HFF-Myc (cell line): ENCODE measurements at places on chromosomes 1 and 21.

- no peak for DNase-seq
These were observed 15.2 kb upstream of the TNR start for GRCh38 chr1:175758601-175759000.

DNA sequence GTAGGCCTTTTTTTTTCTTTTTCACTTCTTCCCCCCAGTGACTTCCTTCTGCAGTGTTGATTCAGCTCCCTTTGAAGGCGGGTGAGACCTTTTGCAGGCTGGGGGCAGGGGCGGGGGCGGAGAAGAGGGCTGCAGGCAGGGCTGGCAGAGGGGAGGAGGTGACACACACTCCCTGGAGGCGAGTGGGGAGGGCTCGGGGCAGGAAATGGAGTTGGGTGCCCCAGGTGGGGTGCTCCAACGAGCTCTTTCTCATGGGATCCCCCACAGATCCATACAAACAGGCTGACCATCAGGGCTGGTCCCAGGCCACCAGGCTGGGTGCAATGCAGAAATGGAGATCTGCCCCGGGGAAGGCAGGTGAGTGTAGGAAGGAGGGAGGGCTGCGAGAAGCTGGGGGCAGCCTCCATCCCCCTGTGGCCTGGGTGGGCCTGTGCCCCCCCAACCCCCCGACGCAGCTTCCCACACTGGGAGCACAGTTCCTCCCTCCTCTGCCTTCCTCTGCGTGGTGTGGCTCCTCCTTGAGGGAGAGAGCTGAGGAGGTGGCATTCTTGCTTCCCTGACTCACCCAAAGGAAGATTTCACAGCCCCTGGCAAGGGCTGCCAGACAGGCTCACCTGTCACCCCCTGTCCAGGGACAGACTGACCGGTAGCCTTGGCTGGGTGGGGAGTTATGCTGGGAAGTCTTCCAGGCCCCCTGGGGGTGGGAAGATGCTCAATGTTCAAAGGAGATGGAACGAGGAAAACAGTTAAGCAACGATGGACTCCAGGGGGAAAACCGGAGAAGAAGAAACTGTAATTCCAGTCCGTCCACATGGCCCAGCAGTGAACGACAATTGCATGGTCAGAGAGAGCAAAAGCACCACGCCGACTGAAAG, 7.1 kb upstream of the ITGB2 start:
- no peak for DNase-seq

GRCh38 chr1:167544447-167545093, 9.0 kb downstream of the CREG1 start:
- no peak for DNase-seq

DNA sequence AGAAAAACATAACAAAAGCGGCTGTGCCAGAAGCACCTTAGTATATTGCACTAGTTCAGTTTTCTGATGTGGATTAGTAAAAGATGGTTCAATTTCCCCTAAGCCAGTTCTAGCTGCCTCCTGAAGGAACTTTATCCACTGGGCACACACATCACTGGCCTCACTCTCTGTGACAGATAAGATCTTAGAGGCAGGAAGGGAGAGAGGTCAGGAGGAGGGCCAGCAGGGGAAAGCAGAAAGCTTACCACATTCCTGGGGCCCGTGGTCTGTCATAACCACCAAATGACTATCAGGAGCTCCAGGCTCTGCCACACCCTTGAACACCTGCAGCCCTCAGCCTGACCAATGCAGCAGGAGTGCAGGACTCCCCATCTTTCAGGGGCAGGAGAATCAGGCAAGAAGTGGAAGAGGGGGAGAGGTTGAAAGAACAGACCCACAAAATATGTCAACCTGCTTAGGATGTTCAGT, 37.8 kb downstream of the LRRC71 start:
- DNase-seq: no peak

DNA sequence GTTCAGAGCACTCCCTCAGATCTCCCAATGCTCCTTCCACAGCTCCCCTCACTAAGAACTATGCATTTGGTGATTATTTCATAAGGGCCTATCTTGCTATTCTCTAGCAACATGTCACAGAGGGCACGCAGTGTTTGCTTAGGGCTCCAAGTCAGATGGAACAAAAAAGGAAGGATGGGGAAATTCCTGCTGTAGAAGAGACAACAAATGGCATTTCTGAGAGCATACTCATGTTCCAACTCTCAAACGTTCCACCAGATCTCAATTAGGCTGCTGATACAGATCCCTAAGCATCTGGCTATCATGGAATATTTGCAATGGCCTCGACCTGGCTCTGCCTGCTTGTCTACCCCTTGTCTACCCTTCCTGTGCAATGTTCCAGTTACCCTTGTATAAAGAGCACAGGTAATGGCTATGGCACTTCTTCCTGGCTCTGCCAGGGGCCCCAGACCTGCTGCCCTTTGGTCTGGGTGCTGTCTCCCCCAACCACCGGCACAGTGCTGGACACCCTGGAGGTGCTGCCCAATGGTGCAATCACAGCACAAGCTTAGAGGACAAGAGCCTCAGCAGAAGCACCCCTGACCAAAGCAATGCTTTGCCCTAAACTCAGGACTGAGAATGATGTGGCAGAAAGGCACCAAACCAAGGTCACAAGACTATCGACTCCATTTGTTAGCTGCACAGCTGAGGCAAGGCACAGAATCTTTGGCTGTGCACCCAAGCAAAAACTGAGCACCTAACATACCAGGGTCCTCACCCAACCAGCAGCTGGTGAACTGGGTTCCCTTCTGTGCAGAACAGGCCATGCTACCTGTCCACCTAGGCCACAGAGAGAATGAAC, 3.6 kb downstream of the PARP1 start:
- DNase-seq: no peak

DNA sequence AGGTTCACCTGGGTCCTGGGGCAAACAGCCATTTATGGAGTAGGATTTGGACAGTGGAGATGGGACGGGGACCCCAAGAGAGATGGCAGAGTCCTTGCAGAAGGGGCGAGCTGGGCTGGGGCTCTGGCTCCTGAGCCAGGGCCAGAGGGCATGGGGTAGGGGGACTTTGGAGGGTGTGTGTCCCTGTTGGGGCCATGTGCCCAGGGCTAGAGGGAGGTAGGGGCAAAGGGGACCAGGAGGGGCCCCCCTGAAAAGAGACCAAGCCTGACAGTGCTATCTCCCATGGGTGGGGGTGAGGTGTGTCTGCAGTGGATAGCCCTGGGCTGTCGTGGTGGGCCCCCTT, 92.3 kb downstream of the TRIM11 start:
- DNase-seq: no peak

- DNase-seq: no peak
These were observed 42.0 kb downstream of the VPS26C start for GRCh38 chr21:37224861-37225839.

DNA sequence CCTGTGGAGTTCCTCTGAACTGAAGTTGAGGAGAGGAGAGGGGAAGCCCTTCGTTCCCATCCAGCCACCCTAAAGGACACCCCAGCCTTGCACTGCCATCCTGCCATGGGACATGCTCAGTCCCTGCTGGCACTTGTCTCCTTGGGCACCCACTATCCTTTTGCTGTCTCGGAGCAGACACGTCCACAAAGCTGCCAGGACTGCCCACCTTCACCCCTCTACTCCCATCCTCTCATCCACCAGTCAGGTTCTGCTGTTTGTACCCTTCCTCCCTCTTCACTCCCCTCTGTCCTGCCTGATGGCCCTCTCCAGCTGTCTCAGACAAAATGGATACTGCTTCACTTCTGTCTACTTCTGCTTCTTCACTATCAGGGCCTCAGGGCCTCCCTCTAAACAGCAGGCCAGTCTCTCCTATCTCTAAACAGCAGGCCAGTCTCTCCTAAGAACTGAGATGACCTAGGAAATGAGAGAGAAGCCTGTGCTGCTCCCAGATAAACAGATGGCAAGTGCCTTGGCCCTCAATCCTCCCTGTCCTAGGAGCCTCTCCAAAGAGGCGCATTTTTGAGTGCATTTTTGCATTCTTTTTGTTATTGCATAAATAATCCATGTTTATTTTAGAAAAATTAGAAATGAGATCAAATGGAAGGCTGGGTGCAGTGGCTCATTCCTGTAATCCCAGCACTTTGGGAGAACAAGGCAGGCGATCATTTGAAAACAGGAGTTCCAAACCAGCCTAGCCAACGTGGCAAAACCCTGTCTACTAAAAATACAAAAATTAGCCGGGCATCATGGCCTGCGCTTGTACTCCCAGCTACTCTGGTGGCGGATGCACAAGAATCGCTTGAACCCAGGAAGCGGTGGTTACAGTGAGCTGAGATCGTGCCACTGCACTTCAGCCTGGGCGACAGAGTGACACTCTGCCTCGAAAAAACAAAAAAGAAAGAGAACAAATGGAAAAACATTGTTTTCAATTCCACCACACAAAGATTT, 4.4 kb upstream of the PYCR2 start:
- no peak for DNase-seq

DNA sequence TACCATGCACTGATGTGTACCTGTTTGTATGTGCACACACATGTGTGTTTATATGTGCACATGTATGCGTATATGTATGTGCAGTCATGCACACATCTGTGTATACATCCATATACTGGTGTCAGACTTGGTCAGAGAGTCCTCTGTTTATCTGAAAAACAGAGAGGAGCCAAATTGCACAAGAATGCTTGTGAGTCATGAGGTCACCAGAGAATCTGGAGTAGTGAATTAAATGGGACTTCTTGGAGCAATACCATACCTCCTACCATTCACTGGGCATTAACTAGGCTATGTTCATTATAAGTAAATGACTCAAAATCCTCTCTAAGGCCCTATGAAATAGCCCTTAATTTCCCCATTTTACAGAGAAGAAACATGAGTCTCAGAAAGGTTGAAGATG, 272.1 kb upstream of the C1orf87 start:
- DNase-seq: no peak

DNA sequence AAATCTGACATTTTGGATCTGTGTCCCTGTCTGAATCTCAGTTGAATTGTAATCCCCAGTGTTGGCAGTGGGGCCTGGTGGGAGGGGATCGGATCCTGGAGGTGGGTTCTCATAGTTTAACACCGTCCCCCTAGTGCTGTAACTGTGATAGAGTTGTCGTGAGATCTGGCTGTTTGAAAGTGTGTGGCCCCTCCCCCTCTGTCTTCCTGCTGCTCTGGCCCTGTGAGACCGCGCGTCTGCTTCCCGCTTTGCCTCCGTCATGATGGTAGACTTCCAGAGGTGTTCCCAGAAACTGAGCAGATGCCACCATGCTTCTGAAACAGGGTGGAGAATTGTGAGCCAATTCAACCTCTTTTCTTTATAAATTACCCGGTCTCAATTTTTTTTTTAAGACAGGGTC, 25.0 kb downstream of the AGPAT3 start:
- no peak for DNase-seq

DNA sequence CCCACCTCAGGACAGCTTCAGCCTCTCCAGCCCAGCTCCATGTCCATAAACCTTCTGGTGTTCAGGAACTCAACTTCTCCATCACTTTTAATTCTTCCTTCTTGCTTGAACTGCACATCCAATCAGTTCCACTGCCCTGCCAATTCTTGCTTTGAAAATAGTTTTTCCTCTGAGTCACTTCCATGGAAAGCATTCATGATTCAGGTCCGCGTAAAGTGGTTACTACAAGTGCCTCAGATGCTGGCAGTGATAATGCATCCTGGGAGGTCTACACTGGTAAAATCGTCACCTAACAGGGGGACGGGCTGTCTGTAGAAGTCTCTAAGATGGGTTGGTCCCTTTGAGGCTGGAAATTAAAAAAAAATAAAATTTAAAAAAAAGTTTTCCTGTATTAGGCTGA, 25.9 kb upstream of the RCAN1 start:
- peak; percentile 20 for DNase-seq

DNA sequence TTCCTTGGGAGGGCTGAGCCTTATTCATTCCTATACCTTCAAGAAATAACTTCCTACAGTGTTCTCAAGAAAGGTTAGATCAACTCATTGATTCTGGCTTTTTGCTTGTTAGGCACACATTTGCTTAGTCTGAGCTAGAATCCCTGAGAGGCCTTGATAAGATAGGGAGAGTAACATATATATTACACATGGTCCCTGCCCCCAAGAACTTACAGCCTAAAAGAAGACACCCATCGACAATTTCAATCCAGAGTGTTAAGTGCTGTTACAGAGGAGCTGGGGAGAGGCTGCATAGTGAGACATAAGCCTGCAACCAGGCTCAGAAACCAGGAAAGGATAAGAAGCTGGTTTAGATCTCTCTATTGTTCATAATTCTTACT, 68.7 kb downstream of the PLPP3 start:
- no peak for DNase-seq

- no peak for DNase-seq
These were observed 13.1 kb downstream of the KCND3 start for GRCh38 chr1:111976332-111976731.

DNA sequence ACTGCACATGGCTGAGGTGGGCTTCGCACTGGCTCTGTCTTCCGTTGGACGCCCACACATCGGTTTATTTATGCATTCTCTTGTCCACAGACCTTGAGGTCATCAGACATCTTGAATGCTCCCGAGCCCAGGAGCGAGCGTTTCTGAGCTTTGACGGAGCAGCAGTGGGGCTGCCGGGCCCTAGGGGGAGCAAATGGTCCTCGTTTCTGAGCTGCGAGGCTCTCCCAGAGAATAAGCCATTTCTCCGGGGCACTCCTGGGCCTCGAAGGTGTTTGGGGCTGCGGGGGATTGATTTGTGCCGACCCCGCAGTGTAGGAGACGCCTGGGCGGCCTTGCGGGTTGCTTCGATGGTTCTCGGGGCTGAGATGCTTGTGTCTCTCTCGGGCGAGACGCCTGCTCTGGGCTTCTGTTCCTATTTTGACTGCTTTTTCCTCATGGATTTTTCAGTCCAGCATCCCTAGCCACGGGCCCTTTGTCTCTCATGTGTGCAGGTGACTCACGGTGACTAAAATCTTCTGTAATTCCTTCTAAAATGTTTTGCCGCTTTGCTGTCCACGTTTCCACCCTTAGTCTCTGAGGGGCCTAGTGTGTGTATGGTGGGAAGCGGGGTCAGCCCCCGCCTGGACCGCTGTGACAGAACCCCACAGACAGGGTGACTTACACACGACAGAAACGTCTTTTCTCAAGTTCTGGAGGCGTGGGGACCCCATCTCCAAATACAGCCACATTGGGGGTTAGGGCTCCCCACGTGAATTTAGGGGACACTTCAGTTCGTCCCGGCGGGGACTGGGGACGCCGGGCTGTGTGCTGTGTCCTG, 62.1 kb downstream of the FAAP20 start:
- no peak for DNase-seq

- no peak for DNase-seq
These were observed 167.7 kb downstream of the ZSCAN20 start for GRCh38 chr1:33640114-33640660.

DNA sequence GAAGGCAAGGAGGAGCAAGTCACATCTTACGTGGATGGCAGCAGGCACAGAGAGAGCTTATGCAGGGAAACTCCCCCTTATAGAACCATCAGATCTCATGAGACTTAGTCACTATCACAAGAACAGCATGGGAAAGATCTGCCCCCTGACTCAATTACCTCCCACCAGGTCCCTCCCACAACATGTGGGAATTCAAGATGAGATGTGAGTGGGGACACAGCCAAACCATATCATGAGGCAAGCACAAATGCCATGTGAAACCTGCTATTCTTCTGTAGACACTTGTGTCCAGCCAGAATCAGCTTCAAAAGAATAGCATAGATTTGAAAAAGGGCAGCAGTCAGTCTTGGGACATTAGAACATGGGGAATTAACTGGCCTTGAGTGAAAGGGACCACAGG, 32.2 kb upstream of the UBE2U start:
- no peak for DNase-seq

- no peak for DNase-seq
These were observed 537.7 kb downstream of the BRINP3 start for GRCh38 chr1:189939967-189940366.
